Thoracic aorta (tissue), 2 donors: ENCODE measurements at places on chromosomes 11 and 22. TPM values are rescaled to one million over a fixed set of nuclear protein-coding genes. Genes with fewer than 3 reads are reported as not detected.

- H3K27ac ChIP-seq: no peak overlapping the region
- H3K36me3 ChIP-seq: no peaks in the 10 kb centered on the region
- no peak overlapping the region for H3K4me3 ChIP-seq
- no peak for DNase-seq
These were observed 14.0 kb upstream of the ARHGAP8 start for GRCh38 chr22:44738347-44738715.

DNA sequence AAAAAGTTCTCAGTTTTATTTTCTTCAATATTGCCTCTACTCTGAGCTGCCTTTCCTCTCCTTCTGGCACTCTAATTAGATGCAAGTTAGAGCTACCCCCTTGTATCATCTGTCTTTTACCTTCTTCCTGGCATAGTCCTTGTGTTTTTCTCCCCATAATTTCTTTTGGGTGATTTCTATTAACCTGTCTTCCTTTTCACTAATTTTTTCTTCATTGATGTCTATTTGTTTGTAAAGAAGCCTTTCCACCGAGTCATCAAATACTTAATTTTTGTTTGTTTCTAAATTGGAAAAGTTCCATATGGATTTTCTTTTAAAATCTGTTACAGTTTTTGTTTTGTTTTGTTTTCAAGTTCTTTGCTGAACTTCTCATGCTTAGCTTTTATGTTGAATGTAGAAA, 558.1 kb downstream of the TBC1D22A start:
- H3K27ac ChIP-seq: no peak overlapping the region
- DNase-seq: no peak
- no peaks in the 10 kb centered on the region for H3K36me3 ChIP-seq
- no peak overlapping the region for H3K4me3 ChIP-seq

DNA sequence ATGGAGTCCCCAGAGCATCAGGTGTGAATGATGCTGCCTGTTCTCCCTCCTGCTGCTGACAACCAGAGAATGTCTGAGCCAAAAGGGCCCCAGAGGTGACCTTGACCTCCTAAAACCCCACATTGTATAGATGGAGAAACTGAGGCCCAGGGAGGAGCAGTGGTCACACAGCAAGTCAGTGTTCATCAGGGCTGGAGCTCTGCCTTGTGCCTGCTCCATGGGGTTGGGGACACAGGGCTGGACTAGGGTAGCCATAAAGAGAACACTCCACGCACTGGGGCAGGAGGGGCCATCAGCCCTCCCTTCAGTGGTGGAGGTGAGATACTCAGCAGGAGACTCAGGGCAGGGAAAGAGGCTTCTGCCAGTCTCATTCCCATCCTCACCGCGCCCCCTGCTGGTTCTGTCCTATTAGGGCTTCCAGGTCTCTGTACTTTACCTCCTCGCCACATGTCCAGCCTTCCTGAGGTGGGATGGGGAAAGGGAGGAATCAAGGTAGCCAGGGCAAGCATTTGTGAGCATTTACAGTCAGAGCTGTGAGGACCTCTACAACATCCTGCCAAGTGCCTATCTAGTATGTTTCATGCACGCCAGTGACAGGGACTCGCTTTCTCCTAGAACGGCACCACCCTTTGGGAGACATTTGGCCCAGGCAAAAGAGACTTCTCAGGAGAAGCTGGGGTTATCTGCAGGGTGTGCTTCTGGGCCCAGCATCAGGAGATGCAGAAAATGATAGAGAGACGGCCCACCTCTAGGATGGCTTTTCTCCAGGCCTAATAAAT, 43.2 kb downstream of the NEU3 start:
- DNase-seq: no peak
- no peak overlapping the region for H3K4me3 ChIP-seq
- no peaks in the 10 kb centered on the region for H3K36me3 ChIP-seq
- H3K4me1 ChIP-seq: no peaks in the 10 kb centered on the region
- no peak overlapping the region for H3K27ac ChIP-seq
- H3K27me3 ChIP-seq: no peaks in the 10 kb centered on the region

GRCh38 chr22:45216133-45217003, 24.3 kb downstream of the KIAA0930 start:
- no peak for DNase-seq
- no peaks in the 10 kb centered on the region for H3K27me3 ChIP-seq
- no peak overlapping the region for H3K4me3 ChIP-seq
- H3K4me1 ChIP-seq: peaks cover 8% of the 10 kb centered on the region

DNA sequence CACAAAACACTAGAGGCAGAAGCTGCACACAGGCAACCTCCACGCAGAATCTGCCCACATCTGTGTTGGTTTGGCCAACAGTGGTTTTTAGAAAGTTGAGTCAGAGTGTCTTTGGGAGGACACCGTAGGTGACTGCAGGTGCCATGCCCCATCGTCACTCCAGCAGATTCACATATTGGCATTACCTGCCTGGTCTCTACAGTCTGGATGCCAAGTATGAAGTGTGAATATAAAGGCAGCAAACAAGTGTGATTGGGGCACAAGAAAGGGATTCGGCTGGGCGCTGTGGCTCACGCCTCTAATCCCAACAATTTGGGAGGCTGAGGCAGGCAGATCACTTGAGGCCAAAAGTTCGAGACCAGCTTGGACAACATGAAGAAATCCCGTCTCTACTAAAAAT, 11.0 kb upstream of the FXYD2 start:
- DNase-seq: no peak
- H3K27me3 ChIP-seq: no peaks in the 10 kb centered on the region
- no peak overlapping the region for H3K27ac ChIP-seq
- no peaks in the 10 kb centered on the region for H3K36me3 ChIP-seq
- no peak overlapping the region for H3K4me3 ChIP-seq

GRCh38 chr11:87429996-87430395, 392.3 kb downstream of the TMEM135 start:
- H3K4me1 ChIP-seq: peaks cover 10% of the 10 kb centered on the region
- H3K27ac ChIP-seq: no peak overlapping the region
- no peak overlapping the region for H3K4me3 ChIP-seq
- H3K27me3 ChIP-seq: no peaks in the 10 kb centered on the region

- H3K4me1 ChIP-seq: no peaks in the 10 kb centered on the region
- H3K36me3 ChIP-seq: no peaks in the 10 kb centered on the region
- no peaks in the 10 kb centered on the region for H3K27me3 ChIP-seq
- no peak overlapping the region for H3K27ac ChIP-seq
- no peak for DNase-seq
These were observed 7.6 kb upstream of the VPS37C start for GRCh38 chr11:61168800-61169199.

DNA sequence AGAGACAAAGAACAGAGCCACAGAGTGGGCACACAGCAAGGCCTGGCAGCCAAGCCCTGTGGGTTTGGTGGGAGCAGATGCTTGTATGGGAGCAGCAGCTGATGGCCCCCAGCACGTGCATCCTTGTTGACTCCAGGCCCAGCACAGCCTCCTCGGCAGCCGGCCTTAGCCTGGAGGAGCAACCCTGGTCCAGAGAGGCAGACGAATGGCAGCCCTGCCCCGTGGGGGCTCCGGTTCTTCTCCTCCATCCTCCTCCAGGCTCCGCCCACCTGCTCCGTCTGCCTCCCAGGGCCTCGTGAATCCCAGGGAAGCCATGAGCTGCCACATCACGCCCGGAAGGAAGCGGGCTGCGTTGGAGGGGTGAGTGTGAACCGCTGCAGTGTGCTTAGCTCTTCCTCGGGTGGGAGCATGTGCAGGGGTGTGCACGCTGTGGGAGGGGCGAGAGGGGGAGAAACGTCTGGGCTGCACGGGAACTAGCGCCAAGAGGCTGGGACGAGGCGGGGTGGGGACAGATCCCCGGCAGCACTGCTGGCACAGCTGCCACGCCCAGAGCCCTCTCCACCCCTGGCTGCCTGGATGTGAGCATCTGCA, 36.3 kb upstream of the JAM3 start:
- peaks cover 26% of the 10 kb centered on the region for H3K4me1 ChIP-seq
- H3K27me3 ChIP-seq: no peaks in the 10 kb centered on the region
- DNase-seq: no peak
- peak overlapping the region; percentile 88 for H3K27ac ChIP-seq

C11orf71 gene
- 4.1 TPM for total RNA-seq

APOL3 gene
- 101 TPM for total RNA-seq
